NCI-H1048 (cell line): ENCODE measurements at places on chromosomes 2 and 18.

GRCh38 chr18:73835656-73836364 lies 311.8 kb downstream of the FBXO15 start:
- no peak for DNase-seq

GRCh38 chr18:46659484-46659883 lies 2.5 kb upstream of the LOXHD1 start:
- no peak for DNase-seq

DNA sequence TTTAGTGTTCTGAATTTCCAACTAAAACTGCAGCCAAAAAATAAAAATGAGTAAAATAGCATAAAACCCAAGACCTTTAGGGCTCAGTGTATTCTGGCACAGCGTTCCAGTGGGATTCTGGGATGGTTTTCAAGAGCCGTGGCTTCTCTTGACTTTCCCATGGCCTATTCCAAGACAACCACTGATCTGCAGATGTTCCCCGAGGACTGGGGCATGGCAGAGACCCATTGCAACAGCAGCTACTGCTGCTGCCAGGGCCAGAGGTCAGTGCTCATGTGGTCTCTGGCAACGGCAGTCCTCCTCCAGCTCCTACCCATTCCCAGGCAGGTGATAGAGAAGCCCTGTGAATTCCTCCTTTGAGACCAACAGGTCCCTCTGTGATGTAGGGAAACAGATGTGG lies 26.8 kb downstream of the TNP1 start:
- DNase-seq, result no peak

DNA sequence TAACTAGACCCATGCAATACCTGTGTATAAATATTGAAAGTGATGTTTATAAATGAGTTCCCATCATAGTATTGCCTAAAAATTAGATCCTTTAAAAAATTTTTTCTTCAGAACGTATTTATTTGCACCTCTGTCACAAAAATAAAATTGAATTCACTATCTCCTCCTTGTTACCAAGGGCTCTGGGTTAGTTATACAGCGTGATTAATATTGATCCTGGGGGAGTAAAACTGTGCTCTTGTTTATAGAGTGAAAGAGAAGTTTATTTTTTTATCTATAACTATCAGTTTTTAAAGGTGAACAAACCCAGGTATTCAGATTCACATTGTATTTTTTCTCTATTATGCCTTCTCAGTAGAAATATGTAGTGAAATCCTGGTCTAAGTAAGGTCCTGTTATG lies 458.5 kb downstream of the CPS1 start:
- no peak for DNase-seq

- no peak for DNase-seq
Measured at GRCh38 chr2:98947554-98947953, 11.5 kb upstream of the CRACDL start.
